ENCODE measurements at places on chromosomes 3 and 15. TPM values are rescaled to one million over a fixed set of nuclear protein-coding genes. Genes with fewer than 3 reads are reported as not detected.

CIP2A gene
- total RNA-seq, result 6.3 TPM

ACKR4 gene
- 0.17 TPM for total RNA-seq

DLEC1 gene
- 2.2 TPM for total RNA-seq

HRG gene
- total RNA-seq, result 0.13 TPM

FETUB gene
- total RNA-seq, result not detected

RPUSD2 gene
- 8.7 TPM for total RNA-seq

MESP1 gene
- total RNA-seq, result 1.2 TPM

GOLGA6L7 gene
- not detected for total RNA-seq

GTF2A2 gene
- 62.8 TPM for total RNA-seq

KCNAB1 gene
- 4.2 TPM for total RNA-seq

TRPM1 gene
- total RNA-seq, result not detected

ITIH1 gene
- not detected for total RNA-seq

MEGF11 gene
- total RNA-seq, result 0.40 TPM

PFN2 gene
- total RNA-seq, result 99.9 TPM

SEMA6D gene
- total RNA-seq, result 19.8 TPM

PLA1A gene
- total RNA-seq, result 0.86 TPM

GRK7 gene
- total RNA-seq, result not detected

FBXW12 gene
- not detected for total RNA-seq

CCRL2 gene
- not detected for total RNA-seq

ZXDC gene
- total RNA-seq, result 32.5 TPM

CHRM5 gene
- not detected for total RNA-seq

LRRC31 gene
- not detected for total RNA-seq

BCHE gene
- total RNA-seq, result 0.52 TPM

NRG4 gene
- 0.18 TPM for total RNA-seq

LRRIQ4 gene
- total RNA-seq, result 0.23 TPM

RASGRP1 gene
- 1.5 TPM for total RNA-seq

Data from ovary (tissue), 10 donors.